ENCODE measurements at places on chromosomes 1 and 21.

DNA sequence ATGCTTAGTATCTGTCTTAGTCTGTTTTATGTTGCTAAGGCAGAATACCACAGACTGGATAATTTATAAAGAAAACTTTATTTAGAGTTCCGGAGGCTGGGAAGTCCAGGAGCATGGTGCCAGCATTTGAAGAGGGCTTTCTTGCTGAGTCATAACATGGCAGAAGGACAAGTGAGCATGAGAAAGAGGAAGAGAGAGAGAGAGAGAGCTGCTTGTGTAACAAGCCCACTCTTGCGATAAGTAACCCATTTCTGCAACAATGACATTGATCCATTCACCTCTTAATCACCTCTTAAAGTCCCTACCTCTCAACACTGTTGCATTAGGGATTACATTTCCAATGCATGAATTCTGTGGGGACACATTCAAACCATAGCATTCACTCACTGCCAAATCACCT is 11.7 kb upstream of the MYOCOS start:
- DNase-seq, result no peak

- DNase-seq, result no peak
These were observed 305.0 kb downstream of the HLX start for GRCh38 chr1:221184131-221184794.

DNA sequence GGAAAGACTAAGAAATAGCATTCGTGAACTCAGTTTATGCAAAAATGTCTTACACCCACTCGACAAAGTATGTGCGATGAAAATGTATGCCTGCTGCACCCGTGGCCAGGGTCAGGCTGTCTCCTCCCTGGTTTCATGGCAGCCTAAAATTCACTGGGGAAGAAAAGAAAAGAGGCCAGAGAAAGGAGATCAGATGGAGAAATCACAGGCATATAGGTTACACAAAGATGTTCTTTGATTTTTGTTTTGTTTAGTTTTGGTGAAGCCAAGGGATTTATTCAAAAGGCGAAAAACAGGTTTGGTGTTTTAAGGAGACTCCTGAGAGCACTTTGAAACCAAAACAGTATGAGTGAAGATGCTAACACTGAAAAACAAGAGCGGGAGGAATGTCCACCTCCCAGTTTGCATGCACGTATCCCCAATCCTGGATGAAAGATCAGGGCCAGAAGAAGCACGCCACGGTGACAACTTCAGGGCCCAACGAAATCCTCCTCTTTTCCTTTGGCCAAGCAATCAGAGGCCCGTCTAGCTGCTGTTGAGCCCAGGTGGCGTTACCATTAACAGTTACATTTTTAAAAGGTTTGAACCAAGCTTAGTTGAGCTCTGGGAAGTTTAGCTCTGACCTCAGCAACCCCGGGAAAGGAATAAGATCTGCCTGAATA is 992 bp upstream of the SSX2IP start:
- peak; percentile 9 for DNase-seq

DNA sequence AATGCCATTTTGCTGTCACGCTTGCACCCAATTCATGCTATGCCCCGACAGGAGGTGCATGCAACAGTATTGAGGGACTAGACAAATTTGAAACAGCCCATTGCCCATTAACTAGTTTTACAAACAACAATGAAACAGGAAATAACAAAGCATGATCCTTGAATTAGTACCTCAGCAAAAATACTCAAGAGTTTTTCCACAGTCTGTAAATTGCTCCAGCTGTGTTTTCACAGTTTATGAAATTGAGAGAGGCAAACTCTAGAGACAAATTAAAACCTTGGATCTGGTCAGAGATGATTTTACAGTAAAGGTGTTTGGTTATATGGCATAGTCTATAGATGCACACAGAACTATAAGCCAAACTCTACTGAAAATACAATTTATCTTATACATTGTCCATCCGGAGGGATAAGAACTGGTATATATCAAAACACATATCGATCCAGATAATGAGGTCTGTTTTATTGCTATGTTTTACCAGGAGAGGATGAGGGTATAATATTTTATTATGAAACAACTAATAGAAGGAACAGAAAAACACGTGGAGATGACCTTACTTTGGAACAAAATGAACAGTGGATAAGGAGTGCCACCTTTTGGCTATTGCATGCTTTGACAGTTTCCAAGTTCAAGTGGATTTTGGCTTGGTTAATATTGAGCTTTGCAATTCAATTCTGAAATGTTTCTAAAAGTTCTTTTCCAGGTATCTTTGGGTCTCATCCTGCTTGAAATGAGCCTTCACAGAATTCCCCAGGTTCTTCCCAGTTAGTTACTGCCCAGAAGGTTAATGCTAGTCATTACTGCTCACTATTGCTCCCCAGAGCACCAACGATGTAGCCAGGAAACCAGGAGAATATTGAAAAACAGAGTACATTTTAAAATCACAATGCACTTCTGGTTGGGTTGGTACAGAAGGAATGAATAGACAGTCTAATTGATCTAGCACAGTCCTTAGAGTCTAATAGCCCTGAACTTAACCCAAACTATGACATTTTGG is 45.7 kb downstream of the ZC3H11B start:
- DNase-seq, result peak; percentile 37

DNA sequence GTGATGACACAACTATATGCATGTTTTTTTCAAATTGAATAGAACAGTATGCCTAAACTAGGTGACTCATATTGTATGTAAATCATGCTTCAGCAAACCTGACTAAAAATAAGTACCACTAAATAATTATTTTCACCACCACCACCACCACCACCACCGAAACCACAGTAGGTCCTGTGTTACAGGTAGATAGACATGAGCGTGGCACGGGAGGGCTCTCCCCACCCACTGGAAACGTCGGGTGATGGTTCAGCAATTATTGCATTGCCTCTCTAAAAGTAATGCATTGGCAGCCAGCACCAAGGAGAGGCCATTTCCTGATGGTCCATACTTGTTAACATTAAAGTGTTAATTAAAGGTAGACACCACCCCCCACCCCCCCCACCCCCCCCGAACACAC is 297.0 kb upstream of the NCAM2 start:
- no peak for DNase-seq

DNA sequence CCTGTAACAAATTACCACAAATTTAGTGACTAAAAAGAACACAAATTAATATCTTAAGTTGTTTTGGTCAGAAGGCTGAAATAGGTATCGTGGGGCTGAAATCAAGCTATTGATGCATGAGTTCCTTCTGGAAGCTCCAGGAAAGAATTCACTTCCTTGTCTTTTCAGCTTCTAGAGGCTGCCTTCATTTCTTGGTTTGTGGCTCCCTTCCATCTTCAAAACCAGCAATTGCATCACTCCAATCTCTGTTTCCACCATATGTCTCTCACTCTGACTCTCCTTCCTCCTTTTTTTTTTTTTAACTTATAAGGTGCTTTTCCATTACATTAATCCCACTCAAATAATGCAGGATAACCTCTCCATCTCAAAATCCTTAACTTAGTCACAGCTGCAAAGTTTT is 78.4 kb downstream of the OLFM3 start:
- no peak for DNase-seq

GRCh38 chr1:7539769-7540175 is 231.3 kb upstream of the VAMP3 start:
- DNase-seq, result no peak

DNA sequence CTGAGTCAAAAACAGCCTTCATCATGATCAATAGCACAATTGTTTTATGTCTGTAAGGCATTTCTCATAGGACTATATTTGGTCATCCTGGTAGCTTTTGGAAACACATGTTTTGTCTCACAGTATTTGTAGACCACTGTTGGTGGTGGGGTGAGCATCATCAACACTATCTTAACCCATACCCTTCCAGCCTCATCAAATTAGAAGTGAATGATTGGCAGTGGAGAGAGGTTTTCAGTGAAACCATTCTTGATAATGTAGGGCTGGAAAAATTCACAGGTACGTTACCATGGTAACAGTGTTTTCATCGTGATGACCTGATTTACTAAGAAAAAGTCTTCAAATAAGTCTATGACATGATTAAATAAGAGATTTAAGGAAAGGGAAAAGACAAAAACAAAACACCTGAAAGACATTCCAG is 45.3 kb upstream of the C1orf105 start:
- no peak for DNase-seq

GRCh38 chr21:39258207-39258606 is 55.2 kb downstream of the BRWD1 start:
- no peak for DNase-seq

- no peak for DNase-seq
These were observed 37.4 kb downstream of the BTBD8 start for GRCh38 chr1:92117526-92117925.

DNA sequence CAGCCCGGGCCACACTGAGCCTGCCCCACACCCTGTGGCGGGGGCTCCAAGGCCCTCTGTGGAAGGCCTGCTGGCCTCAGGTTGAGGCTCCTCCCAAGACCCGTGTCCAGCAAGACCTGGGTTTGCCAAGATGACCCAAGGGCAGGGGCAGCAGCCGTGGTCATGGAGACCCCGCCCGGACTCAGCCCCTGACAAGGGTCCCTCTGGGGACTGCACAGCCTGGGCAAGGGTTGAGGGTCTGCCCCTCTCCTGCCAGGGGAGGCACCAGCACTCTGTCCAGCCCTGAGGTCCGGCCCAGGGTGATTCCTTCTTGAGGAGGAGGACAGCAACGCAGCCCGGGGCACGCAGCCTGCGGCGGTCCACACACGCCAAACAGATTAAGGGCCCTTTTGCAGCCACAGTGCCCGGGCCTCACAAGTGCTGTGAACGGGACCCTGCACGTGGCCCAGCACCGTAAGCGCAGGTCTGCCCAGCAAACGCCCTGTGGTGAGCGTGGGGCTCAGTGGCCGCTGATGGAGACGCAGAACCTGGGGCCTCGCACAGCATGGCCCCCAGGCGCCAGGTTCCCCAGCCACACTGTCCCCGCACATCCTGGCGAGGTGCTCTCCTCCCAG is 3.4 kb downstream of the SPATC1L start:
- no peak for DNase-seq

DNA sequence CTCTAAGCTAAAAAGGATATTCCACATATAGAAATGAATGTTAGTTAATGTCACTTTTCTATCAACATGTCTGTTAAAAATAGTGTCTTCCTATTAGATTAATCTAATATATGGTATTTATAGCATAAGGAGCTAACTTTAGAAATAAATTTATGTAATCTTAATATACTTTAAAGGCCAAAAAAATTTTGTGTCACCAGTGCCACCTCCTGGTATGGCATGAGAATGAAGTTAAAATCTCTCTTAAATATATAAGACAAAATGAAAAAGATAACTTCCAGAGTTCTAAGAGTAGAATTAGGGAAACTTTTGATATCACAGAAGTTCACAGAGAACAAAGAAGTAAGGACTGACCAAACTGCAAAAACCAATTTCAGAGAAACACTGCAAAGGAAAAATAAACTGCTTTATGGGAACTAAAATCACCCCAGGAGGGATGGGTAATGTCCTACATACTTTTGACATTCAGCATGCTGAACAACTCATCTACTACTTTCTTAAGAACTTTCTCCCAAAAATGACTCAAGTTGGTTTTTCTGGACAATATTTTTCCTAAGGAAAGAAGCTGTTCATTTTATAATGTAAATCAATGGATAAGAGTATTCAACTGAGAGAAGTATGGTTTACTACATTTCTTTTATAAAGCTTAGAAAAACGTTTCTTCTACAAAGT is 82.8 kb downstream of the TRIM33 start:
- DNase-seq, result no peak

DNA sequence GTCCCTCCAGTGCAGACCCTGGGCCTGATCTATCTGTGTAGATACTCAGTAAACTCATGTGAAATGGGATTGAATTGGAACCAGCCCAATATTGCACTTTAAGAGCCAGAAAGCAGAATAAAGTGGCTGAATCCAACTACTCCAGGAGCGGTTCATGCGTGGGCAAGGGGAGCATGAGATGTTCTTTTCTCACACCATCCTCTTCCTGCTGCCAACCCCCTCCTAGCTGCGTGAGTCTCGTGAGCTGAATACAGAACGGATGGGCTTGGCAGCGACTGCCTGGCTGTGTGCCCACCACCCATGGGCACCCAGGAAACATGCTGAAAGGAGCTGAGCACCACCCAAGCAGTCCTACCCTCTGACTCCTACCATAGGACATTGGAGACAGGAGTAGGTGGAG is 128.3 kb downstream of the ELAVL4 start:
- DNase-seq, result no peak

- no peak for DNase-seq
These were observed 157.8 kb downstream of the SDCCAG8 start for GRCh38 chr1:243413431-243414151.

- no peak for DNase-seq
These were observed 54.3 kb upstream of the KCNJ6 start for GRCh38 chr21:37970548-37970947.

DNA sequence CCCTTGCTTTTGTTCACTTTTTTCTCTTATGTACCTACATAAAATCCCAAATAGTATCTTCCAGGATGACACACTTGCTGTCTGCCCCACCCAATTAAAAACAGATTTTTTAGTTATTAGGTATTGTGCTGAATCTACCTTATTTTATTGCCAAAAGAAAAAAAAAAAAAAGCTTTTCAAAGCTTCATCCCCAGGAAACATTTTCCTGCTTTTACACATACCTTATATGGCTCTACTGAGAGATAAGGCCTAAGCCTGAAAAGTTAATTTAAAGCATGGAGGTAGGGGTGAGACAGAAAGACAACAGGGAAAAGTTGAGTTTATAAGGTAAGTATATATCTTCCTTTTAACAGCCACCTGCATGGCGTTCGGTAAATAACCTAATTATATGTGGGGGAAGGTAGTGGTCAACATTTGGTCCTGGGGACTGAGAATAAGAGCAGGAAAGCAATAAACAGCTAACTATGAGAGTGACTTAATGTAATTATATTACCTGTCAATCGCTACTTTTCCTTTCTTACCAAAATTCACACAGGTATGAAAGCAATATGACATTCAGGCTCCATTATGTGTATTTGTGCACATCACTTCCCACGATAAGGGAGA is 54.6 kb upstream of the BOLA1 start:
- DNase-seq, result no peak

GRCh38 chr1:174171073-174171472 is 11.8 kb downstream of the RABGAP1L start:
- no peak for DNase-seq

GRCh38 chr1:17540255-17541001 is 930 bp downstream of the ARHGEF10L start:
- no peak for DNase-seq

- DNase-seq, result no peak
These were observed 8.5 kb upstream of the IPO9 start for GRCh38 chr1:201820413-201820812.
